ENCODE measurements at places on chromosomes 7 and 10. TPM values are rescaled to one million over a fixed set of nuclear protein-coding genes. Genes with fewer than 3 reads are reported as not detected.

Gene SPDYE8
- total RNA-seq = not detected

Gene KCP
- 0.69 TPM for total RNA-seq

Gene SPDYE11
- total RNA-seq = not detected

Gene NEUROG3
- total RNA-seq = not detected

Gene MRPL32
- 45.2 TPM for total RNA-seq

Gene NFKB2
- total RNA-seq = 104 TPM

Data from activated naive CD8-positive, alpha-beta T cell treated with anti-CD3 and anti-CD28 coated beads, Interleukin-2, amount 10 ng/mL, durations not matched to agents 7 days and 5 days (primary cell).